ENCODE measurements at places on chromosomes 2 and 18. TPM values are rescaled to one million over a fixed set of nuclear protein-coding genes. Genes with fewer than 3 reads are reported as not detected.

The CCDC68 gene
- 5.9 TPM for polyA plus RNA-seq

The ERFE gene
- polyA plus RNA-seq, result 0.08 TPM

The HRH4 gene
- polyA plus RNA-seq, result not detected

The CCDC74B gene
- 0.50 TPM for polyA plus RNA-seq

The SNTG2 gene
- 0.65 TPM for polyA plus RNA-seq

The TANC1 gene
- polyA plus RNA-seq, result 43.8 TPM

The NYAP2 gene
- polyA plus RNA-seq, result not detected

The ALS2 gene
- 12.3 TPM for polyA plus RNA-seq

The CD8B gene
- 0.21 TPM for polyA plus RNA-seq

The GPR17 gene
- 8.0 TPM for polyA plus RNA-seq

Data from heart left ventricle (tissue), 16 donors.